Effector CD4-positive, alpha-beta T cell (primary cell): ENCODE measurements at places on chromosomes 1 and 21.

DNA sequence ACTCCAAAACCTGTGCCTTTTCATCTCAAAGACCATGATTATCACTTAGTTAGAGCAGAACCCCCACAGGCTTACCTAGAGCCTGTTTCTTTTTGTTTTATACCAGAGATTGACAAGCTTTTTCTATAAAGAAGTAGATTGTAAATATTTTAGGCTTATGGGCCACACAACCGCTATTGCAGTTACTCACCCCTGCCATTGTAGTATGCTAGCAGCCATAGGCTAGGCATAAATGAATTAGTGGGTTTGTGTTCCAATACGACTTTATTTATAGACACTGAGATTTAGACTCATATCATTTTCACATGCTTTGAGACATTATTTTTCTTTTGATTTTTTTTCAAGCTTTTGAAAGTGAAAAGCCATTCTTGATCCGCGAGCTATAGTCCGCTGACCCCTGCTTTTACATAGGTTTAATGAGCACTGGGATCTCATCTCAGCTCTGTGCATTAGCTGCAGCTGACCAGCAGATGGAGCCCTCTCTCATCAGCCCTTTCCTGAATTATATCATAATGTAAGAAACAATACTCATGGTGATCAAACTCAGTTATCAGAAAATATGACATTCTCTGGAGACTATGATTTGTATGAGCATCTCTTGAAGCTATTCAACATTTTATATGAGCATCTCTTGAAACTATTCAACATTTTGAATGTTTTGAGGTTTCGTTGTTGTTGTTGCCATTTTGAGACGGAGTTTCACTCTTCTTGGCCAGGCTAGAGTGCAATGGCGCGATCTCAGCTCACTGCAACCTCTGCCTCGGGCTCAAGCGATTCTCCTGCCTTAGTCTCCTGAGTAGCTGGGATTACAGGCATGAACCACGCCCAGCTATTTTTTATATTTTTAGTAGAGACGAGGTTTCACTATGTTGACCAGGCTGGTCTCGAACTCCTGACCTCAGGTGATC lies 111.9 kb upstream of the L1TD1 start:
- DNase-seq, result peak; percentile 16

DNA sequence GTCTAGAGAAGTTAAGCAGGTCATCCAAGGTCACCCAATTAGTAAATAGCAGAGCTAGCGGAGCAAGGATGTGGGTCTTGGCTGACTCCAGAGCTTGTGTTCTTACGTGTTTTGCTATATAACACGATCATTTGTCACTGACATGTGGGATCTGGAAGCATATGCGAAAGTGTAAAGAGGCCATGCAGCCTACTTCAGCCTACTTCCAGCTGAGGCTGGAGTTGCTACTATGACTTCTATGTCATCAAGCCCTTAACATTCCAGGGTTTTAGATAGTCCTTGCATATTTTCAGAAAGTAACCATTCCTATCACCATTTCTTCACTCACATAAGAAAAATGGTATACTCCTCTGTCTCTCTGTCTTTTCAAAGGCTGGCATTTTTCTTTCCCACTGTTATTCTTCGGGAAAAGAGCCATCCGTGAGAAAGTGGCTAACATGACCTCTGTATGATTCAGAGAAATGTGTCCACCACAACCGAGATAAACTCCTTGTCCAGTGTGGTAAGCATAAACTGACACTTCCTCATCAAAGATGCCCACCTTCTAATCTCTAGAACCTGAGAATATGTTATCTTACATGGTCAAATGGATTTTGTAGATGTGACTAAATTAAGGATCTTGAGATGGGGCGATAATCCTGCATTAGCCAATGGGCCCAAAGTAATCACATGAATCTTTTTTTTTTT lies 24.0 kb upstream of the ABL2 start:
- DNase-seq, result no peak

DNA sequence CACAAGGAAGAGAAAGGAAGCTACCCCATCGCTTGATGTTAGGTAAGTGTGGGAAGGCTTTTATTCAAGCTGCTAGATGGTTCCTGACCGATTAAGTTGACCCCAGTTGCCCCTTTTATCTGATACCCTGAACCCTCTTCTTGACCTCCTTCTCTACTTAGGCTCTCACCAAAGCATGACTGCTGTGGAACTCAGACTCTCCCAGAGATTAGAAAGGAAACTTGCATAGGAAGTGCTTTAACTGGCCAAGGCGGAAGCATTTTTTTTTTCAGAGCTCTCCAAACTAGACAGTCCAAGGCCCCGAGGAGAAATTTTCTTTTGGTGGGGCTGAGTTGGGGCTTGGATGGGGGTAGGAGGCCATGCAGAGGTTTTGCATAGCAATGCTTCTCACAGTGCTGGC lies 101.3 kb upstream of the USP24 start:
- no peak for DNase-seq

DNA sequence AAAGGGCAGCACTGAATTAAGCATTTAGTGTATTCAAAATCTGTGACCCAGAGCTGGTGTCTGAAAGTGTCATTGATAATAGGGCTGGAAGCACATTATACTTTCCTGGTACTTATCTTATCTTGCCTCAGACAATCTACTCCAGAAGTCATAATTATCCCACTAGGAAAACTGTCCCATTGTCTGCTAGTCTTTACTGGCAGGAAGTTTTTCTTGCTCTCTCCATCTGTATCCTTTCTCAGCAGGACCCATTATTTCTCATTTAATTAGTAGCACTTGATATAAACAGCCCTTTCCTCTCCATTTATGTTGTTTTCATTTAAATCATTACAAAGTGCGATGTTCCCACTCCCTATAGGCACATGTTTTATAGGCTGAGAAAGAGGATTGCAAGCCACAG lies 36.5 kb upstream of the BARHL2 start:
- no peak for DNase-seq

GRCh38 chr1:19461220-19461554 lies 24.2 kb downstream of the CAPZB start:
- no peak for DNase-seq
